ENCODE measurements at places on chromosomes 11 and 22.

DNA sequence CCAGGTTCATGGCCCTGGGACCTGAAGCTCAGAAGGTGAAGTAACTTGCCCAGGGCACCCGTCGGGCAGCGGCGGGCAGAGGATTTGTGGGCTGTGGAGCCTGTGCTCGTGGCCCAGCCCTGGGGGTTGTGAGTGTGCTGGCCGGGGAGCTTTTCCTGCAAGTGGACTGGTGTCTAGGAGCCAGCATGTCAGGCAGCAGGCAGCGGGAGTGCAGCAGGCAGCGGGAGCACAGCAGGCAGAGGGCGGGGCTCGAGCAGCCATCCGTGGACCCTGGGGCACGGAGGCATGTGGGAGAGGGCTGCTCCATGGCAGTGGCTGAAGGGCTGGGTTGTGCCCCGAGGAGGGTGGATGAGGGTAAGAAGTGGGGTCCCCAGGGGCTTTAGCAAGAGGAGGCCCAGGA, 72.7 kb upstream of the PPP6R3 start:
- DNase-seq = no peak

- no peak for DNase-seq
Measured at GRCh38 chr11:111162305-111162704, 83.2 kb upstream of the POU2AF2 start.

DNA sequence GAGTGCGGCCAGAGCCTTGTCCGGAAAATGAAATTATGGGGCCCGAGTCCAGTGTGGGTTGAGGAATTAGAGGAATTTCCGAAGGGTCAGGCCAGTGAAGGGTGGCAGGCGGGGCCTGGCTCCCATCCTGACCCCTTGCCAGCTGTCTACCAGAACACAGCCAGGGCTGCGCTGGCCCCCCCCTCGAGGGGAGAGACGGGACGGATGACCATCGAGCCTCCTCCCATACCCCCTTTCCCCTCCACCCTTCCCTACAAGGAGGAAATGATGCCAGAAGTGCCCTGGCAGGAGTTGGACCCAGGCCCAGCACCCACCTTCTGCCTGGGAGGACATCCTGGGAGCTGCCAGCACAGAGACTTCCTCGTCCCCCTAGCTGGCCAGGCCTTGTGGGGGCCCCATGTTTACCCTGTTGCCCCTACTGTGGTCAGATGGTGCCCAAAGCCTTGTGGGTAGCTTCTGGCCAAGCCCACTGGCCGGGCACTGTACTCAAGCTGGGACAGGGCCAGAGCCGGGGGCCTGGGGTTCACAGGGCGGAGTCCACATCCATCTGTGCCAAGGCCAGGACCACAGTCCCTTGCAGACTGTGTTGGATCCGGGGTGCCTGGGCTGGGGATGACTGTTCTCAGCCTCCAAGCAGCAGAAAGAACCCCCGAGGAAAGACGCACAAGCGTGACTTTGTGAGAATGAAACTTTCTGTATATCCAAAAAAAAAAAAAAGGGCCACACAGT, 20.8 kb downstream of the ARVCF start:
- DNase-seq = no peak

GRCh38 chr11:33769542-33769941, 4.8 kb downstream of the FBXO3 start:
- no peak for DNase-seq

- DNase-seq = no peak
Measured at GRCh38 chr11:47033439-47033838, 96.9 kb downstream of the CSTPP1 start.

DNA sequence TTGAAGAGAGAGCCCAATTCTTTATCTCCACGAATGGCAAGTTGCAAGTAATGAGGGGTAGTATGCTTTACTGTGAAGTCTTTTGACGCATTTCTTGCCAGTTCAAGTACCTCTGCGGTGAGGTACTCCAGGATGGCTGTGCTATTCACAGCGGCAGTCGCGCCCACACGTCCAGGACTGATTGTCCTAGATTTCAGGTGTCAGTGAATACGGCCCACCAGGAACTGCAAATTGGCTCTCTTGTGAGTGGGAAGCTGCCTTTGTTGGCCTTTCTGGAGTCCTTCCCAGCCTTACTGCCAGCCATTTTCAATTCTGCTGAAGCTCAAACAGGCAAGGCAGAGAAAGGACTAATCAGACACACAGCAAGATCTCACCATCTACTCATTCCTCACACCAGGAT, 8.5 kb downstream of the PPFIA1 start:
- no peak for DNase-seq

GRCh38 chr11:131671320-131671719, 300.9 kb downstream of the NTM start:
- no peak for DNase-seq
